ENCODE measurements at places on chromosomes 11 and 22.

DNA sequence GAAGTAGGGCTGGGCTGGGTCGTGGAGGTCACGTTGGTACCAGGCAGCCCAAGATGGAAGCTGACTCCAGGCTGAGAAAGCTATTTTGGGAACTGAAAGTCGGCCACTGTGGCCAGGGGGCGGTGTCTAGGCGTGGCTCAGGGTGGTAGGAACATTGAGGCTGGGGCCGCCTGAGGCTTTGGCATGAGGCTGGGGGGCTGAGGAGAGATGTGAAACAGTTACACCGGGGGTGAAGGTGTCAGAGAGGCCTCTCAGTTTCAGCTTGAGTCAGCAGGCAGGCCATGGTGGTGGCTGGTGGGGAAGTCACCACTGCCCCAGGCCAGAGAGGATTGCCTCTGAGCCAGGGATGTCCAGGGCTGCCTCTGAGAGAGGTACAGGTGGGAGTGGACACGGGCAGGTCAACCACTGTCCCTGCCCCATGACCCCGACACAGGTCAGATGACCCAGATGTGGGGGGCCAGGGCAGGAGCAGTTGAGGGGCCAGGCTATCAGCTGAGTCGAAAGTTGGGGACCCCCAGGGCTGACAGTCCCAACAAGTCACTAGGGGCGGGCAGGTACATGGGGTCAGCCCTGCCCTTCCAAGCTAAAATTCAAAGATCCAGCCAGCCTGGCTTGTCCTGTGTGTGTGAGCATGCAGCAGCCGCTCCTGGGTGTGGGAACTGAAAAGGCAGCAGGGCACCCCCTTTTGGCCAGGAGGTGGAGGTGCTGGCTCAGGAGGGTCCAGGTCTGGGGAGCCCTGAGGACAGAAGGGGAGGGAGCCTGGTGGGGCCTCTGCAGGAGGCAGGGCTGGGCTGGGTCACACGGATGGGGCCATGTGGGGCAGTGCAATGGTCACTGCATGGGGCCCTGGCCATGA lies 7.2 kb downstream of the KCNK7 start:
- DNase-seq, result no peak

GRCh38 chr11:121595717-121596161 lies 143.0 kb upstream of the SORL1-AS1 start:
- DNase-seq, result no peak

DNA sequence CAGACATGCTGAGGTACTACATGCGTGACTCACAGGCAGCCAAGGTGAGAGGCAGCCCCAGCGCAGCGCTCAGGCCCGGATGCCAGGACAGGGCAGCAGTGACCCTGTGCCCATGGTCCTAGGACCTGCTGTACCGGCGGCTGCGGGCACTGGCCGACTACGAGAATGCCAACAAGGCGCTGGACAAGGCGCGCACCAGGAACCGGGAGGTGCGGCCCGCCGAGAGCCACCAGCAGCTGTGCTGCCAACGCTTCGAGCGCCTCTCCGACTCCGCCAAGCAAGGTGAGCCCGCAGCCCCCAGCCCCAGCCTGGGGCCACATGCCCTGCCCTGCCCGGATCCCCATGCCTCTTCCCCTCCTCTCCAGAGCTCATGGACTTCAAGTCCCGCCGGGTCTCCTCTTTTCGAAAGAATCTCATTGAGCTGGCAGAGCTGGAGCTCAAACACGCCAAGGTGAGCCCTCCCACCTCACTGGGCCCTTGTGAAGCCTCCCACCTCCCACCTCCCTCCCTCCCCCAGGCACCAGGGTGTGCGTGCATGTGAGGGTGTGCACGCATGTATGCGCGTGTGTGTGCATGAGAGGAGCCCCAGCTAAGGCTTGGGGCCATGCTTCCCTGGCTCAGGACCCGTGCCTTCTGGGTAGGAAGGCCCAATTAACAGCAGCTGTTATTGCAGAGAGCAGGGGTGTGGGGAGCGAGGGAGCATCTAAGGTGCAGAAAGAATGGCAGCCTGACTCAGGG lies 5.3 kb downstream of the CFL1 start:
- DNase-seq, result no peak

DNA sequence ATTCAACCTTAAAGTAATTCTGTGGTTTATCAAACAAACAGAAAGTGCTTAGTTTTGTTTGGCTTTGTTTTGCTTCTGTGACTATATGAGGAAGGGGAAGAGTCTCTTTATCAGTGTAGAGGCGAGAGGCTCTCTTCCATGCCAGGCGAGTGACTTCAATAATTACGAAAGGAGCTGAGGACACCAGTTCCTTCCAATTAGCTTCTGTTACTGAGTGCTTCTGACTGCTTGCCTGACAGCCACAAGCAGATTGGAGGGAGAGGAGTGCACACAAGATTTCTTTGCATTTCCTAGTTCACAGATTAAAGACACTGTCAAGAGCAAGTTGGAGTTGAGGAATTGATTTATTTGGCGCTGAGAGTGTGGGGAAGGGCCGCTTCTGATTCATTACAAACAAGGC lies 1484.5 kb upstream of the TENM4 start:
- no peak for DNase-seq

GRCh38 chr11:46706886-46707285 lies 6.1 kb downstream of the ZNF408 start:
- DNase-seq, result no peak

- DNase-seq, result peak; percentile 89
Observed at GRCh38 chr11:130478204-130478701, 29.8 kb downstream of the ADAMTS15 start.

- no peak for DNase-seq
Observed at GRCh38 chr11:100914415-100915110, 215.1 kb downstream of the PGR start.

DNA sequence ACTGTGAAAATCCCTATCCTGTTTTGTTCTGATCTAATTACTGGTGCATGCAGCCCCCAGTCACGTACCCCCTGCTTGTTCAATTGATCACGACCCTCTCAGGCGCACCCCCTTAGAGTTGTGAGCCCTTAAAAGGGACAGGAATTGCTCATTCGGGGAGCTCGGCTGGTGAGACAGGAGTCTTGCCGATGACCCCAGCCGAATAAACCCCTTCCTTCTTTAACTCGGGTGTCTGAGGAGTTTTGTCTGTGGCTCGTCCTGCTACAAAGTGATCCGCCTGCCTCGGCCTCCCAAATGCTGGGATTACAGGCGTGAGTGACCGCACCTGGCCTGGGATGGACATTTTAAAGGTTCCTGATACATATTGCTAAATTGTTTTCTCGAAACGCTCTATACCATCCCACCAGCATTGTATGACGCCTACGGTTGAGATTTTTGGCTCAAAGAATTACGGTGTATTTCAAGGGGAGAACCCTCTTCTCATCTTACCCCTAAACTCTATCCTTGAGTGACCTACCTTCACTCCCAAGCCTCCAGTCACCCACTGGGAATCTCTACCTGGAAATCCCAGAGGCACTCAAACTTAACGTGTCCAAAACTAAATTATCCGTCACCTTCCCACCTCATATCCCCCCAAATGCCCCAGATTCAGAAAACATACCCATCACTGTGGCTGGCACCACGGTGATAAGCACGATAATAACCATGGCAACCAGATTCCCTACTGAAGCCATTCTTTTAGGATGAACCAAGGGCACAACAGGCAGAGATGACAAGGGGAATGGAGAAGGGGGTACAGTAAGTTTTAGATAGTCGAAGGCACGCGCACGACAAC lies 789 bp upstream of the POLA2 start:
- DNase-seq, result no peak

GRCh38 chr22:23119494-23120414 lies 22.0 kb downstream of the RSPH14 start:
- no peak for DNase-seq

DNA sequence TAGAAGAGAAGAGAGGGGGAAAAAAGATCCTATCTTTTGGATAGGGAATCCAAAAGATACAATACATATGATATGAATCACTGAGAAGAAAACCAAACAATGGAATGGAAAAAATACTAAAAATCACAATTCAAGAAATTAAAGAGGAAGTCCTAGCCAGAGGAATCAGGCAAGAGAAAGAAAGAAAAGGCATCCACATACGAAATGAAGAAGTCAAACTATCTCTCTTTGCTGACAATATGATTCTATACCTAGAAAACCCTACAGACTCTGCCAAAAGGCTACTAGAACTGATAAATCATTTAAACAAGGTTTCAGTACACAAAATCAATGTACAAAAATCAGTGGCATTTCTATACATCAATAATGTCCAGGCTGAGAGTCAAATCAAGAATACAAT lies 91.4 kb downstream of the EFCAB6 start:
- no peak for DNase-seq

DNA sequence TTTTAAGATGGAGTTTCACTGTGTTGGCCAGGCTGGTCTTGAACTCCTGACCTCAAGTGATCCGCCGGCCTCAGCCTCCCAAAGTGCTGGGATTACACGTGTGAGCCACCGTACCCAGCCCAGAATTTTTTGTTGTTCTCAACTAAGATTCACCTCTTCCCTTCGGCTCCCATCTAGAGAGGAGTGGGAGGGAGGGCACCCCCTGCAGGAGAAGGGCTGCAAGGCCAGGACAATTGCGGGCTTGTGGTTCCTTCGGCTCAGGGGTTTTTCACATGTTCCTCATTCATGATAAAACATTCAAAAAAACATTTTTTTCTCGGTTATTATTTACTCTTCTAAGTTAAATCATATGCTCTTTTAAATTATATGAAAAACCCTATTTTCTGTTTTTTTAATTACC lies 201.1 kb upstream of the LRRC4C start:
- DNase-seq, result no peak

GRCh38 chr11:79506734-79507344 lies 66.0 kb upstream of the TENM4 start:
- DNase-seq, result no peak

GRCh38 chr11:35043936-35044335 lies 95.0 kb upstream of the CD44 start:
- no peak for DNase-seq

DNA sequence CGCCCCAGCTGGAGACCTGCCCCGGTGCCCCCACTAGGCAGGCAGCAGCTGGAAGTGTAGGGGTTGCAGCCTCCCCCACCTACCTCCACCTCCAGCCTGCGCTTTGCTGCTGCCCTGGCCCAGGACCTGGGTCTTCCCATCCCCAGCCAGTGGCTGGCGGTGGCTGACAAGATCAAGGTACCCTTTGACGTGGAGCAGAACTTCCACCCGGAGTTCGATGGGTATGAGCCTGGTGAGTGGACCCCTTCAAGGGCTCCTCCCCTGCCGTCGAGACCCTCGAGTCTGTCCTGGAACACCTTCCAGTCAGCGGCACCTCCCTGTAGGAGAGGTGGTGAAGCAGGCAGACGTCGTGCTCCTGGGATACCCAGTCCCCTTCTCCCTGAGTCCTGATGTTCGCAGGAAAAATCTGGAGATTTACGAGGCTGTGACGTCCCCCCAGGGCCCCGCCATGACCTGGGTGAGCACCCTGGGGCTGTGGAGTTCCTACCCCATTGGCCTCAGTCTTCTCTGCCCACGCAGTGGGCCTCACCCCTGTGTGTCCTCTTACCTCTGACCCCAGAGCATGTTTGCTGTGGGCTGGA lies 4.4 kb downstream of the PGGHG start:
- no peak for DNase-seq

DNA sequence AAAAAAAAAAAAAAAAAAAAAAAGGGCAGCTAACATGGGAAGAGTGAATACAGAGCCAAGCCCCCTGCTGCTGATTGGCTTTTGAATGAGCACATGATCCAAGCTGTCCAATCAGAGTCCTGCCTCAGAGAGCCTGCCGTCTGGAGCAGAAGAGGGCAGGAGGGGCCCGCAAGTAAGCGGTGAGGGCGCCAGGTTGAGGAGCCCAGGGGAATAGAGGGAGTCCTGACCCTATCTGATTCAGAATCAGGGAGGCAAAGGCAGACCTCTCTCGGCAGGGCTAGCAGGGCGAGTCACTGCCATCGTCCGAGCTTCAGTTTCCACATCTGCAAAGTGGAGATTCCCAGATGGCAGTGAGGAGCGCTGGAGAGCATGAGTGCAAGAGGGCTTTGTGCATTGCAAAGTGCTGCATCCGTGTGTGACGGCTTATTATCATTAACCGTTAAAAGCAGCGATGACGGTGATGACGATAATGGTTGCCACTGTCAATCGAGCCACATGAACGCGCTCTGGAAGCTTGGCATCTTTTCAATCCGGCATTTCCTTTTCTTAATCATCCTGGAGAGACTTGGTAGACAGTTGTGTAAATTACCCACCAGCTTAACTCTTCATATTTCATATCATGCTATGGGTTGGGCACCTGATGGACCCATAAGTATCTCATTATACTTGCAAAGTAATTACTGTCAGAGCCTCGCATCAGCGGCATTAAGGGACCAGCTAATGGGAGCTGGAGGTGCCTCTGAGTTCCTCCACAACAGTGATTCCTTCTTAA lies 68.6 kb upstream of the ATXN10 start:
- DNase-seq, result no peak
